Mucosa of gallbladder (tissue), 1 donor: ENCODE measurements at places on chromosomes 11 and 22. TPM values are rescaled to one million over a fixed set of nuclear protein-coding genes. Genes with fewer than 3 reads are reported as not detected.

The DGAT2 gene
- total RNA-seq: 5.8 TPM

The DCHS1 gene
- 25.1 TPM for total RNA-seq

The TRIM49 gene
- not detected for total RNA-seq

The APOBEC3G gene
- 7.7 TPM for total RNA-seq

The BACE1-AS gene
- 10.2 TPM for total RNA-seq

The KCNC1 gene
- total RNA-seq: not detected

The CCDC87 gene
- total RNA-seq: 1.0 TPM

The KRTAP5-7 gene
- not detected for total RNA-seq

The MUC2 gene
- total RNA-seq: 0.26 TPM

The OR10G4 gene
- not detected for total RNA-seq

The UPB1 gene
- total RNA-seq: 0.83 TPM

The RIMBP3B gene
- 1.0 TPM for total RNA-seq
